ENCODE measurements at places on chromosomes 3 and 15.

GRCh38 chr3:54870423-54870822 is 57.4 kb downstream of the LRTM1 start:
- peak; percentile 99 for DNase-seq

- DNase-seq, result peak; percentile 85
These were observed 30.8 kb downstream of the BOC start for GRCh38 chr3:113242096-113242581.

DNA sequence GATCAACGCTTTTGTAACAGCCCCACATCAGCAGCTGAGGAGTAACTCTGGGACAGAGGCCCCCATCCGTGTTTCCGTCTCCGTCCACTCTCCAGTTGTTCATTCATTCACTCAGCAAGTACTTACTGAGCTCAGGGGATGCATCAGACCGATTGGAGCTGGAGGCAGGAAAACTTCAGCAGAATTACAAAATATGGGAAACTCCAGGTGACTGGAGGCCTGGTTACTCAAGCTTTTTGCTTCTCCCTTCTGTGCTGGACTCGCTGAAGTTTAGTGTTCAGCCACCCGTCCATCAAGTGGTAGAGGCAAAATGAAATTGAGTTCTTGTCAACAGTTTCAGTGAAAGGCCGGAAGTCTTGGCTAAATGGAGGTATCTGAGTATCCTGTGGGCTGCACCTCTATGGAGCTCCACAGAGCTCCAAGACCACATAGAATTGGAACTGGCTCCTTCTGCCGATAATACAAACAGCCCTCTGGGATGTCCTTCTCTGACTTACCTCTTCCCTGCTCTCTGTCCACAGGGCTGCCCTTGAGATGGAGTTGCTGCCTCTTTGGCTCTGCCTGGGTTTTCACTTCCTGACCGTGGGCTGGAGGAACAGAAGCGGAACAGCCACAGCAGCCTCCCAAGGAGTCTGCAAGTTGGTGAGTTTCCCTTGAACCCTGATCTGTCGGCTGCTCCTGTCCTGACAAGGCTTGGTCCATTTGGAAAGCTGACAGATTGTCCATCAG is 14.7 kb downstream of the NRROS start:
- DNase-seq, result no peak

DNA sequence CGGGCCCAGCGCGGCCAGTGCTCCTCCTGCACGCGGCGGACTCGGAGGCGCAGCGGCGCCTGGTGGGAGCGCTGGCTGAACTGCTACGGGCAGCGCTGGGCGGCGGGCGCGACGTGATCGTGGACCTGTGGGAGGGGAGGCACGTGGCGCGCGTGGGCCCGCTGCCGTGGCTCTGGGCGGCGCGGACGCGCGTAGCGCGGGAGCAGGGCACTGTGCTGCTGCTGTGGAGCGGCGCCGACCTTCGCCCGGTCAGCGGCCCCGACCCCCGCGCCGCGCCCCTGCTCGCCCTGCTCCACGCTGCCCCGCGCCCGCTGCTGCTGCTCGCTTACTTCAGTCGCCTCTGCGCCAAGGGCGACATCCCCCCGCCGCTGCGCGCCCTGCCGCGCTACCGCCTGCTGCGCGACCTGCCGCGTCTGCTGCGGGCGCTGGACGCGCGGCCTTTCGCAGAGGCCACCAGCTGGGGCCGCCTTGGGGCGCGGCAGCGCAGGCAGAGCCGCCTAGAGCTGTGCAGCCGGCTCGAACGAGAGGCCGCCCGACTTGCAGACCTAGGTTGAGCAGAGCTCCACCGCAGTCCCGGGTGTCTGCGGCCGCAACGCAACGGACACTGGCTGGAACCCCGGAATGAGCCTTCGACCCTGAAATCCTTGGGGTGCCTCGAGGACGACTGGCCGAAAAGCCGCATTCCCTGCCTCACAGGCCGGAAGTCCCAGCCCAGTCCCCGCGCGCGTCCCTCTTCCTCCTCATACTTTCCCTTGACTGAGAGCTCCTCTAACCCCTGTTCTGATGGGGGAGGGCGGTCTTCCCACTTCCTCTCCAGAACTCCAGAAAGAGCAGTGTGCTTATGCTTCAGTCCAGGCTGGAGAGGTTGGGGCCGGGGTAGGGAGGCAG is 1.4 kb upstream of the IL17RC start:
- peak; percentile 68 for DNase-seq

- DNase-seq, result no peak
These were observed 21.6 kb upstream of the RASA2 start for GRCh38 chr3:141465221-141465620.

DNA sequence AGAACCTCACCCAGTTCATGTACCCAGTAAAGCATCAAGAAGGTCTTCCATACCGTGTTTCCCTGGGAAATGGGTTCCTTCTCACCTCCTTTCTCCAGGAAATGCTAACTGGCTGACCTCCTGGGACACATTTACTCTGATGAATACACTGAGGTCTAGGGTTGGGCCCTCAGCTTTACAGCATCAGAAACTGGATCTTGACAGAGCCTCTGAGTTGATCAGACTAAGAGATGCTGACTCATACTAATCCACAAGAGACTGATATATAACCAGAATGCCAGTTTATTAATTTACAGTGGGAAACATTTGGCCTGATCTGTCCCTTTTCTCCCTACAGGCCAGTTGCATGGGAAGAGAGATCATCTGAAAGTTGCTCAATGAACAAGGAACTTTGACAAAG is 55.8 kb downstream of the GTF2E1 start:
- no peak for DNase-seq

DNA sequence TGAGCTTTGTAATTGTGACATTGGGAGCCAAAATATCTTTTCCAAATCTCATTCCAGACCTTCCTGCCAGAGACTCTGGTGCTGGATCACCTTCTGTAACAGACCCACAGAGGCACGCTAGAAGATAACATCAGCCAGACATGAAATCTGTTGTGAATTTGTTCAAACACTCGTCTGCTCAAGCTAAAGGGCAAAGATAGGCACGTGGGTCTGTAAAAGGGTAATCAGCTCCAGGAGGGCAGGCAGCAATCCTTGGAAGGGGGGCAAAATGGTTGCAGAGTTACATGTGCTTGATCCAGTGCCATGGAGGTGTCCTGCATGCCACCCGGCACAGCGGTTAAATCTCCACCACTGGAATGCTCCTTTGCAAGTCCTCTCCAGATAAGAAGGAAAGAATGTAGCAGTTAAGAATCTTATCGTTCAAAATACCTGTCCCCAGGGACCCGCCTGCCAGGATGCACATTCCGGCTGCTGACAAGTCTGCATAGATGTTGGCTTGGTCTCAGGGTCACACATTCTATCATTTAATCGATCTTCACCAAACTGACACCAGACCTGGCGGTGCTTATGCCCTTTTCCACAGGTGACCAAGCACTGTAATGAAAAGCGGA is 74.8 kb downstream of the ADAMTS9 start:
- DNase-seq, result no peak

DNA sequence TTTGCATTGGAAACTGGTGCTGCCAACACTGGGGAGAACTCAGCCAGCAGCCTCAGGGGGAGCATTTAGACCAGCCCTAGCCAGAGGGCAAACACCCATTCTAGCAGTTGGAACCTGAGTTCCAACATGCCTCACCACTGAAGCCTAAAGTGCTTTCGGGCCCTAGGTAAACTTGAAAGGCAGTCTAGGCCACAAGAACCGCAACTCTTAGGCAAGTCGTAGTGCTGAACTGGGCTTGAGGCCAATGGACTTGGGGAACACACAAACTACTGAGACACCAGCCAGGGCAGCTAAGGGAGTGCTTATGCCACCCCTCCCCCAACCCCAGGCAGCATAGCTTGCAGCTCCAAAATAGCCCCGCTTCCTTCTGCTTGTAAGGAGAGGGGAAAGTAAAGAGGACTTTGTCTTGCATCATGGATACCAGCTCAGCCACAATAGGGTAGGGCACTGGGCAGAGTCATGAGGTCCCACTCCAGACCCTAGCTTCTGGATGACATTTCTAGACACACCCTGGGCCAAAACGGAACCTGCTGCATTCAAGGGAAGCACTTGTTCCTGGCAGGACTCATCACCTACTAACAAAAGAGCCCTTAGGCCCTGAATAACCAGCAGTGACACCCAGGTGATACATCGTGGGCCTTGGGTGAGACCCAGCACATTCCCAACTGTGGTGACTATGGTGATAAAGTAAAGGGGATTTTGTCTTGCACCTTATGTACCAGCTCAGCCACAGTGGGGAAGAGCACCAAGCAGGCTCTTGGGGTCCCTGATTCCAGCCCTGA is 37.3 kb upstream of the TEX9 start:
- DNase-seq, result peak; percentile 24

DNA sequence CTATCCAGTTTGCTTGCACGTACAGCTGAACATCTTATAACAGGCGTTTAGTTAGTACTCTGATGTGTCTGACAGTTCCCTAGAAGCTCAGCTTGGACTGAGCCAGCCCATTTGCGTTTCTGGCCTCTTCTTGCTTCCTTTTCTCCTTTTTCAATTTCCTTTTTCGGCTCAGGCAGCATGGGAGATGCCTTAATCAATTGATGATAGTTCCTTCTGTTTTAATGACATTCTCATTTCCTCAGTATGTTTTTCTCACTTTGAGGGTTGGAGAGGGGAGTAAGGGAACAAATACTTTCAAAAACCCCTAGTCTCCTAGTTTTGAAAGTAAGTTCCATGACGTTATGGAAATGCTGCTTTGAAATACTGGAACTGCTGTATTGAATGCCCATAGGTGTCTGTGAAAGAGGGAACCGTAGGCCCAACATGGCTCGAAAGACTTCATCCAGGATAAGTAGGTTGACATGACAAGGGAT is 18.9 kb downstream of the IL1RAP start:
- DNase-seq, result no peak

DNA sequence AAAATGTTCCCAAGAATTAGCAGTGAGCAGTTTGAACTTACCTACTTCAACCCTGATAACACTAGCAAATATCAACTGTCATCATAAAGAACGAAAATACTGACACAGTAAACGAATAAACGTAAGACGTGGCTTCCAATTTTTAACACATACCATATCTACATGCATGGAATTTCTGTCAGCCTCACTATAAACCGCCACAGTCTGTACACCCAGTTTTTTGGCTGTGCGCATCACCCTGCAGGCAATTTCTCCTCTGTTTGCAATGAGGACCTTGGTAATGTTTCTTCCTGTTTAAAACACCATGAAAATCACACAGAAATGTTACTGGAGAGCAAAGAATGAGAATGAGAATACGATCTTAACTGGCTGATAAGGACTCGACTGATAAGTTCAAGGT is 7.0 kb downstream of the MCCC1 start:
- DNase-seq, result no peak

- DNase-seq, result no peak
These were observed 14.3 kb downstream of the ABCC5 start for GRCh38 chr3:184003187-184003967.

DNA sequence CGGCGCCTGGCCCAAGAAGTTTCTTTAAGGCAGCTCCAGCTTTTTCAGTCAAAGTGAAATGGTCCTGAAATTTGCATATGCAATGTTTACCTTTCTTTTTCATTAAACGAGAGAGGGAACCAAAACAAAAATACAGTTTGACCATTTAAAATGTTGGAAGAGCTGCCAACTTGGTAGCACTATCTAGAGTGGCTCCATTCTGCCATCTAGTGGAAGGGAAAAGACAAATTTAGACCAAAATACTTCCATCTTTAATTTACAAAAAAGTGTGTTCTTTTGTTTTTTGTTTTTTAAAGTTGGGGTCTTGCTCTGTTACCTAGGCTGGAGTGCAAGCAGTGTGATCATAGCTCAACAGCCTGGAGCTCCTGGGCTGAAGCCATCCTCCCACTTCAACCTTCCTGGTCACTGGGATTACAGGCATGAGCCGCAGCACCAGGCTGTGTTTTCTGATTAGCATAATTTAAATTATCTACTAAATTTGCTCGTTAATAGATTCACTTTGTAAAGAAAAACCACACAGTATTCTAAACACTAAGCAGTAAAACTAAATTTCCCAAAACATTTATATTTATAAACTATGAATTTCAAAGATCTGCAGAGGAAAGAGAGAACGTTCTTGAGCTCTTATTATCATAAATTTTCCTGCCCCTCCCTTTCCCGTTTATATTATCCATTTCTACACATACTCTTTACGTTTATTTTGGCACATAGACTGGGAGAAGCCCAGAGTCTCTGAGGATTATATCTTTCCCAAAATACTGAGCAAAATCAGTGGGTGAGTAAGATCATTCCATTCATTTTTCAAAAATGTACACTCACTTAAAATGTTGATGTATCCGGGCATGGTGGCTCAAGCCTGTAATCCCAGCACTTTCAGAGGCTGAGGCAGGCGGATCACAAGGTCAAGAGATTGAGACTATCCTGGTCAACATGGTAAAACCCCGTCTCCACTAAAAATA is 15.4 kb upstream of the RFC4 start:
- DNase-seq, result peak; percentile 60

GRCh38 chr3:125401402-125401801 is 26.3 kb upstream of the ZNF148 start:
- DNase-seq, result peak; percentile 9

- DNase-seq, result no peak
These were observed 23.0 kb downstream of the NEK10 start for GRCh38 chr3:27345959-27346865.

DNA sequence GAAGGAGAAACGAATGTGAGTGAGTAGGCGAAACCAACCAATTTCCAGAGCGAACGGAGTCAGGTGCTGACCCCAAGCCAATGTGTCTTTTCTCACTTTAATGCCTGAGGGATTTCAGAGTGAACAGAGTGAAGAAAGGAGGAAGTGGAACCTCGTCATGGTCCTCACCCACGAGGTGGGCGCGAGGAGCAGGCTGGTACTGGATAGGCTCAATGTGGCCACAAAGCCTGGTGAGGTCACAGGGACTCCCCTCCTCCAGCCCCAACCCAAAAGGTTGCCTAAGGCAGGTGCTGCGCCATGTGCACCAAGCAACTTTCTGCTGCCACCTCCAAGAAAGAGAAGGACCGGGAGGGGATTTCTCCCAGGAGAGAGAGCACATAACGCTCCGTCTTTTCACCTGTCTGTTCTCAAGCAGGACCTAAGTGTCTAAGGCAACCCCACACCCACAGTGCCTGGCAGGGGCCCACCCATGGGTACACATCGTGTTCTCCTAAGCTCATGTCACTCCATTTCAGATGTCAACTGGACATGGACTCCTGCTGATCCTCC is 3.8 kb downstream of the NRROS start:
- no peak for DNase-seq

DNA sequence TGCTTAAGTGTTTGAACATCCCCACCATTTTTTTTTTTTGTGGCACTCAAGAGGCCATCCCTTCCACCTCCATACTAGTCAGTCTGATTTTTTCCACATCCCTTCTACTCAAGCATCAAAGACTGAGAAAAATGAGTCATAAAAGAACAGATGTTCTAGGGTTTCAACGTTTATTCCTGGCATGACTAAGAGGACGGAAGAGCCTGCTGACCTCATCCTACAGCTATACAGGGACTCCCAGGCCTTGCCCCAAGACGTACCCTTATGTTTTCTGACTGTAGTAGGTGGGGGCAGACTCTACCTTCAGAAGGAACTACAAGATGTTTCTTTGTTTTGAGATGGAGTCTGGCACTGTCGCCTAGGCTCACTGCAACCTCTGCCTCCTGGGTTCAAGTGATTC is 3.3 kb upstream of the ITPKA start:
- DNase-seq, result peak; percentile 98

DNA sequence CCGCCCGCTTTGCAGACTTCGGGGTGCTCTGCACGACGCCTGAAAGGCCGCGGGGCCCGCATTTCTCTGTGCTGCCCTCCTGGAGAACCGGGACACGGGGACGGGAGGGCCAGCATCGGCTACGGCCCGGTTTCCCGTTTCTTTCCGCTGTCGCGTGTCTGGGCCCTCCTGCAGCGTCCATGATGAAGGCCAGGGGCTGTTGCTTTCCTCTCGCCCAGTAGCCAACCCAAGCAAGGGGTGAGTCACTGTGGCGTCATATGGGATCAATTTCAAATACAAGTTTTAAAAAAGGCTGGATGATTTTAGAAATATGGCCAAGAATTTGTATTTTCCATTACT is 435 bp downstream of the SLC35G2 start:
- peak; percentile 73 for DNase-seq

GRCh38 chr3:86991840-86992435 is 989 bp upstream of the VGLL3 start:
- DNase-seq, result no peak

Data from RPMI7951 (cell line).